ENCODE measurements at places on chromosomes 11 and 22. TPM values are rescaled to one million over a fixed set of nuclear protein-coding genes. Genes with fewer than 3 reads are reported as not detected.
A peak's percentile ranks its signal among the peaks of the same experiment; 100 is the strongest.

- H3K27ac ChIP-seq, result no peak overlapping the region
- no peaks in the 10 kb centered on the region for H3K4me1 ChIP-seq
Observed at GRCh38 chr11:129932381-129933067, 37.1 kb upstream of the NFRKB start.

SCT gene
- total RNA-seq, result not detected

GRCh38 chr22:27874185-27874584 lies 44.9 kb downstream of the PITPNB start:
- H3K27ac ChIP-seq, result no peak overlapping the region
- H3K4me3 ChIP-seq, result no peak overlapping the region
- H3K27me3 ChIP-seq, result no peaks in the 10 kb centered on the region
- peaks cover 19% of the 10 kb centered on the region for H3K36me3 ChIP-seq
- H3K4me1 ChIP-seq, result peaks cover 11% of the 10 kb centered on the region
- DNase-seq, result no peak

GRCh38 chr11:121661880-121662486 lies 209.2 kb upstream of the SORL1-AS1 start:
- no peaks in the 10 kb centered on the region for H3K4me1 ChIP-seq
- DNase-seq, result no peak
- H3K36me3 ChIP-seq, result no peaks in the 10 kb centered on the region
- H3K4me3 ChIP-seq, result no peak overlapping the region

DNA sequence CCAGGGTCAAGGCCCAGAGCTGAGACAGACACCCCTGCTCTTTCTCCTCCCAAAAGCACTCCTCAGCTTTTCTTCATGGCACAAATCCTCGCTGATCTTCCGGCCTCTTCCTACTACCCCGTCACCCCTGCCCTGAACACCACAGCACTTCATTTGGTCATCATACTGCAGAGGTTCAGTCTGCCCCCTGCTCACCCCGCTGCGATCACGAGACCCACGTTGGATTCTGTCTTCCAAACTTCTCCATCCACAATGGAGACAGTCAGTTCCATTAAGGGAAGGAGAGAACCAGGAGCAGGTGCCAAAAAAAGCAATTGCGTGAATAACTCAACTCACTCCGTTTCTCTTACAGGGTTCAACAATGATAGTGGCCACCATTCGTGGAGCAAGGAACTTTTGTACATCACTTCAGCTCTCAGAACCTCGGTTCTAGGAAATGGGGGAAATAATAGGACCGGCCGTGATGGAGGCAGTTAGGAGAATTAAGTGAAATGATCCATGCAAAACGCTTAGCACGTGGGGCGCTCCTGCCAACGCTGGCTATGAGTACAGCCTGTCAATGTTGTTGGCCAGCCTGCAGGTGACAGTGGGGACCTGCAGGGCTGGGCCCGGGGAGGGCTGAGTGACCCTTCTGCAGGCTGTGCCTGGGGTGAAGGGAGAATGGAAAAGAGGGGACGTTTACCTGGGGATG lies 45.9 kb downstream of the MN1 start:
- H3K27me3 ChIP-seq, result no peaks in the 10 kb centered on the region
- H3K4me1 ChIP-seq, result peaks cover 2% of the 10 kb centered on the region
- no peak overlapping the region for H3K27ac ChIP-seq

- no peaks in the 10 kb centered on the region for H3K27me3 ChIP-seq
- H3K36me3 ChIP-seq, result no peaks in the 10 kb centered on the region
- no peak overlapping the region for H3K4me3 ChIP-seq
- no peak overlapping the region for H3K27ac ChIP-seq
- peaks cover 29% of the 10 kb centered on the region for H3K4me1 ChIP-seq
Observed at GRCh38 chr11:62406034-62406433, 12.8 kb upstream of the SCGB1A1 start.

- H3K27ac ChIP-seq, result no peak overlapping the region
- no peaks in the 10 kb centered on the region for H3K36me3 ChIP-seq
- no peak for DNase-seq
- H3K4me3 ChIP-seq, result no peak overlapping the region
Observed at GRCh38 chr11:131481971-131482370, 111.6 kb downstream of the NTM start.

DNA sequence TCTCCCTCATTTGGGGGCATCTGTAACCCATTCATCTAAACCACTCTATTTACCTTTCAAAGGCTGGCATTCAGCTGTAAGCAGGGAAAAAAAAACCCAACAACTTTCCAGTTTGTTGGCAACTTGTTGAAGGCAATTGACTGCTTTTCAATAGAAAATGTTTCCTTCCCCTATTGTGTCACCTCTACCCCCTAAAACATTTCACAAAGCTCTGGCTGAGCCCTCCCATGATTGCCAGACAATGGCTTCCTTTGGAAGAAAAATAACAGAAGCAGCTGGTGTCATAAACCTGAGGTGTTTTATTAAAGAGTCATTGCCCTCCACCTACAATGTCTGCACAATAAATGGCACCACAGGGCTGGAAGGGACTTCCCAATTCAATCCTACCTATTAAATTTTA lies 22.1 kb upstream of the PSMA1 start:
- peaks cover 27% of the 10 kb centered on the region for H3K4me1 ChIP-seq
- H3K27ac ChIP-seq, result no peak overlapping the region
- no peak overlapping the region for H3K4me3 ChIP-seq
- DNase-seq, result no peak
- no peaks in the 10 kb centered on the region for H3K27me3 ChIP-seq
- no peaks in the 10 kb centered on the region for H3K36me3 ChIP-seq

POU2AF3 gene
- 1.5 TPM for total RNA-seq

GRCh38 chr22:28743852-28744251 lies 2.0 kb downstream of the HSCB start:
- H3K27ac ChIP-seq, result no peak overlapping the region
- no peak for DNase-seq
- H3K27me3 ChIP-seq, result no peaks in the 10 kb centered on the region
- no peak overlapping the region for H3K4me3 ChIP-seq
- H3K36me3 ChIP-seq, result peaks cover 35% of the 10 kb centered on the region
- H3K4me1 ChIP-seq, result no peaks in the 10 kb centered on the region

- H3K4me3 ChIP-seq, result no peak overlapping the region
- peaks cover 6% of the 10 kb centered on the region for H3K36me3 ChIP-seq
- no peak overlapping the region for H3K27ac ChIP-seq
Observed at GRCh38 chr22:50257041-50257440, 4.4 kb downstream of the MAPK12 start.

FXYD6 gene
- 70.0 TPM for total RNA-seq

DNA sequence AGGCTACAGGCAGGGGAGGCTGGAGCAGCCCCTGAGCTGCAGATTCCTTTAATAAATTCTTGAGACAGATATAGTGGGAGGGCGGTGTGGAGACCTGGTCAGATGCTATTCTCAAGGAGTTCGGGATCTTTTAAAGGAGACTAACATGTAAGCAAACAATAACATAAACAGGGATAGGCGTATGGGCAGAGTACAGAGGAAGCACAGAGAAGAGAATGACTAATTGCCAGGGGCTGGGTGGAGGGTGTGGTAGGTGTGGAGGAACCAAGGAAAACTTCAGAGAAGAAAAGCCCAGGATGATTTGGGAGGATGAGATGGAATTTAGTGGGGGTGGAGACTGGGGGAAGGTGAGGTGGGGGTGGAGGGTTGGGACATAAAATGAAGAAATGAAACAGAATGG lies 9.7 kb upstream of the HEPHL1 start:
- no peak for DNase-seq
- no peaks in the 10 kb centered on the region for H3K27me3 ChIP-seq
- H3K36me3 ChIP-seq, result no peaks in the 10 kb centered on the region
- no peak overlapping the region for H3K27ac ChIP-seq

NDUFS8 gene
- total RNA-seq, result 151 TPM

DNA sequence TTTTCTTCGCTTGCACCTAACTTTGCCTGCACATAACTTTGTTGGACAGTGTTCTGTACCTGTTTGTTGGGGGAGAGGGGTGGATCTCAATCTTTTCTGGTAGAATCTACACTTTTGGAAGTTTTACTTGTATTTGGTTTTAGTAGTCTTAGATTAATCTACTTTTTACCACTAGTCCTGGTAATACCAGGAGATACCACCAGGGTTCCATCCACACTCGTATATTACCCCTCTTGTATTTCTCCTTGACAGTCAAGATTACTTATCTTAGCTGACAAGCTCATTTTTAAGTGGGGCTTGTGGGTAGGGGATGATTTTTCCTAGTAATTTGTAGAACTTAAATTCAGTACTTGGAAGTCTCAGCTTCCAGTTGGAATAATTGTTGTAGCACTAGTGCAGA lies 37.3 kb upstream of the TECTA start:
- H3K4me3 ChIP-seq, result no peak overlapping the region
- H3K4me1 ChIP-seq, result peaks cover 7% of the 10 kb centered on the region
- peaks cover 19% of the 10 kb centered on the region for H3K36me3 ChIP-seq
- no peaks in the 10 kb centered on the region for H3K27me3 ChIP-seq
- DNase-seq, result no peak

GRCh38 chr11:76767659-76768058 lies 15.5 kb upstream of the TSKU start:
- DNase-seq, result no peak
- H3K27ac ChIP-seq, result no peak overlapping the region
- H3K36me3 ChIP-seq, result no peaks in the 10 kb centered on the region

DNA sequence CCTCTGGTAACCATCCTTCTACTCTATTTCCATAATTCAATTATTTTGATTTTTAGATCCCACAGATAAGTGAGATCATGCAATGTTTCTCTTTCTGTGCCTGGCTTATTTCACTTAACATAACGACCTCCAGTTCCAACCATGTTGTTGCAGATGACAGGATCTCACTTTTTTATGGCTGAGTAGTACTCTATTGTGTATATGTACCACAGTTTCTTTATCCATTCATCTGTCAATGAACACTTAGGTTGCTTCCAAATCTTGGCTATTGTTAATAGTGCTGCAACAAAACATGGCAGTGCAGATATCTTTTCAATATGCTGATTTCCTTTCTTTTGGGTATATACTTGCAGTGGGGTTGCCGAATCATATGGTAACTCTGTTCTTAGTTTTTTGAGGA lies 286.4 kb upstream of the C11orf87 start:
- no peak overlapping the region for H3K4me3 ChIP-seq
- no peaks in the 10 kb centered on the region for H3K27me3 ChIP-seq
- H3K36me3 ChIP-seq, result no peaks in the 10 kb centered on the region
- H3K27ac ChIP-seq, result no peak overlapping the region
- H3K4me1 ChIP-seq, result no peaks in the 10 kb centered on the region
- DNase-seq, result no peak

CASP5 gene
- 1.6 TPM for total RNA-seq

DNA sequence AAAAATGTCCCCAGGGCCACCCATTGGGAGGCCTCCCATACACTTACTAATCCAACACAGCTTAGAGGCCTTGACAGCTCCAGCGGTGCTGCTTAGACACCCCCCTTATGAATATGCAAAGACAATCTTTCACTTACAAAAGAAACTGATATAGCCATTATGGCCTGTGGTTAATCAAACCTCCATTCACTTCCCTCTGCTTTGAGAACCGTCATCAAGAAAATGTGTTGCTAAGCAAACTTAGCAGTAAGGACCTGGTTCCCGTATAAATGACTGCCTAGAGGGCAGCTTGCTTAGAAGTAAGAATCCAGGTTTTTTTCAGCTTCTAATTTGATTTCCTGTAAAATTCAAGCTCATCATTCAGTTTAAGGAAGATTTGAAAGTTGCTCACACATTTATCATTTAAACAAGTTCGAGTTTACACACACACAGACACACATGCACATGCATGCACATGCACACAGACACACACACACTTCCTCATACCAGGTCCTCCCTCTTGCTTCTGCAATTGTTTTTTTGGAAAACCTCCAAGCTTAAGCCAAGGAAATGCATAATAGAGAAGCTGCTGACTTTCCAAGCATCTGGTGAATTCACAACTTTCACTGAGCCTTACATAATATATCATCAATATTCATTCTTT lies 137.7 kb upstream of the BLID start:
- no peaks in the 10 kb centered on the region for H3K27me3 ChIP-seq
- H3K4me1 ChIP-seq, result peaks cover 7% of the 10 kb centered on the region
- no peak overlapping the region for H3K27ac ChIP-seq
- H3K36me3 ChIP-seq, result no peaks in the 10 kb centered on the region
- DNase-seq, result peak; percentile 80

- no peak overlapping the region for H3K27ac ChIP-seq
- DNase-seq, result no peak
- H3K4me1 ChIP-seq, result no peaks in the 10 kb centered on the region
- H3K27me3 ChIP-seq, result no peaks in the 10 kb centered on the region
- H3K4me3 ChIP-seq, result no peak overlapping the region
Observed at GRCh38 chr11:18144243-18144642, 11.9 kb downstream of the MRGPRX3 start.

PKDREJ gene
- 0.06 TPM for total RNA-seq

- H3K27ac ChIP-seq, result no peak overlapping the region
- no peaks in the 10 kb centered on the region for H3K4me1 ChIP-seq
- no peaks in the 10 kb centered on the region for H3K27me3 ChIP-seq
- no peak overlapping the region for H3K4me3 ChIP-seq
Observed at GRCh38 chr11:33643167-33643824, 57.3 kb downstream of the C11orf91 start.

Data from lung (tissue), 17 donors.